ENCODE measurements at places on chromosomes 11 and 22.

DNA sequence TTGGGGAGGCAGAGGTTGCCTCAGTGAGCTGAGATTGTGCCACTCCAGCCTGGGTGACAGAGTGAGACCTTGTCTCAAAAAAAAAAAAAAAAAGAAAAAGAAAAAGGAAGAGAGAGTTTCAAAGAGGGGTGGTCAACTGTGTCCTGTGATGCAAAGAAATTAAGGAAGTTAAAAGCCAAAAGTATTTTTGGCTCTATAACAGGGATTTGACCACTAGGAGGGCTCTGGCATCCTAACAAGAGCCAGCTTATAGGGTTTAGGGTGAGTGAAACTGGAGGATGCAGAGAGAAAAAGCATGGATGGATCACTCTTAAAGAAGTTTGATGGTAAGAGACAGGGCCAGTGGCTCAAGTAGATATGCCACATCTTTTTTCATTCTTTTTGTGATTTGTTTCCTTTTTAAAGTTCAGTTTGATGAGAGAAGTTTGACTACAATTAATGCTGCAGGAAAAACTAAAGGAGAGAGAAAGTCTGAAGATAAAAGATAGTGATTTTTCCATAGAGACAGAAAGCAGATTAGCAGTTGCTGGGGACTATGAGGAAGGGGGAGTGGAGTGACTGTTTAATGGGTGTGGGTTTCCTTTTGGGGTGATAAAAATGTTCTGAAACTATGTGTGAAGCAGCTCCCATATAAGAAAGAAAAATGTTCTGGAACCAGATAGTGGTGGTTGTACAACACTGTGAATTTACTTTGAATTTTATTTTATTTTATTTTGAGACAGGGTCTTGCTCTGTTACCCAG, 11.1 kb upstream of the MICAL2 start:
- no peak overlapping the region for H3K27ac ChIP-seq
- H3K4me3 ChIP-seq: no peak overlapping the region
- peaks cover 2% of the 10 kb centered on the region for H3K27me3 ChIP-seq
- no peak for DNase-seq
- no peaks in the 10 kb centered on the region for H3K36me3 ChIP-seq

- peaks cover 11% of the 10 kb centered on the region for H3K4me1 ChIP-seq
- no peak for DNase-seq
- H3K27ac ChIP-seq: no peak overlapping the region
- no peaks in the 10 kb centered on the region for H3K36me3 ChIP-seq
- H3K4me3 ChIP-seq: no peak overlapping the region
- H3K27me3 ChIP-seq: peaks cover 3% of the 10 kb centered on the region
These were observed 37.5 kb upstream of the LYVE1 start for GRCh38 chr11:10605941-10606381.

GRCh38 chr11:2089536-2090165, 49.5 kb downstream of the IGF2 start:
- no peaks in the 10 kb centered on the region for H3K36me3 ChIP-seq
- DNase-seq: no peak
- no peaks in the 10 kb centered on the region for H3K4me1 ChIP-seq
- no peak overlapping the region for H3K4me3 ChIP-seq

- H3K4me3 ChIP-seq: no peak overlapping the region
- H3K4me1 ChIP-seq: peaks cover 9% of the 10 kb centered on the region
- no peaks in the 10 kb centered on the region for H3K36me3 ChIP-seq
- H3K27me3 ChIP-seq: no peaks in the 10 kb centered on the region
- DNase-seq: no peak
- H3K27ac ChIP-seq: no peak overlapping the region
These were observed 2.5 kb upstream of the EED start for GRCh38 chr11:86241956-86242535.

DNA sequence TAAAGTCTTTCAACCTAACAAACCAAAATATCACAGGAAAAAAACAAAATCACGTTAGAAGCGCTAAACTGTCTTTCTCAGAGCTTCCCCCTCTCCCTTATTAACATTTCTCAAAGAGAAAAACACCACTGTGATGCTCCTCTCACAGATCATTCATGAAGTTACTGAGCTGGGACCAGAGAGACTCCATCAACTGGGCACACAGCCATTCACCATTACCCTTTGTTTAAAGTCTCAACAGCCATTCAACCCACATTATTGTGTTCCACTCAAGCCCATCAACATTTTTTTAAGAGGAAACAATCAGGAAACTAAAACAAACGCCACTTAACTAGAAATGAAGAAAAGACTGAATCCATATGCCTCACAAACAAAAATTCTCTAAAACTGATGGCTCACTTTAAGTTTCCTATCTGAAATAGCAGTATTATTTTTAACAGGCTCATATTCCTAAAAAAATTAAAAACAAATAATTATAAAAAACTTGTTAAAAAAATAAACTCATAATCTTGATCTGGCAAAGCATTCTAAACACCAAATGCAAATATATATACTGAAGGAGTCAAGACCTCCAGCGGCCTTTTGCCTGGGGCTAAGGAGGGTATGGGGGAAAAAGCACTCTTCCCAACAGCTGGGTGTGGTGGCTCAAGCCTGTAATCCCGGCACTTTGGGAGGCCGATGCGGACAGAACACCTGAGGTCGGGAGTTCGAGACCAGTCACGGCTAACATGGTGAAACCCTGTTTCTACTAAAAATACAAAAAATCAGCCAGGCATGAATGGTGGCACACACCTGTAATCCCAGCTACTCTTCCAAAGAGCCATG, 14.0 kb downstream of the CELF1 start:
- no peak overlapping the region for H3K4me3 ChIP-seq
- H3K36me3 ChIP-seq: peaks cover 2% of the 10 kb centered on the region
- no peaks in the 10 kb centered on the region for H3K27me3 ChIP-seq
- no peak for DNase-seq
- no peak overlapping the region for H3K27ac ChIP-seq
- H3K4me1 ChIP-seq: peaks cover 8% of the 10 kb centered on the region

DNA sequence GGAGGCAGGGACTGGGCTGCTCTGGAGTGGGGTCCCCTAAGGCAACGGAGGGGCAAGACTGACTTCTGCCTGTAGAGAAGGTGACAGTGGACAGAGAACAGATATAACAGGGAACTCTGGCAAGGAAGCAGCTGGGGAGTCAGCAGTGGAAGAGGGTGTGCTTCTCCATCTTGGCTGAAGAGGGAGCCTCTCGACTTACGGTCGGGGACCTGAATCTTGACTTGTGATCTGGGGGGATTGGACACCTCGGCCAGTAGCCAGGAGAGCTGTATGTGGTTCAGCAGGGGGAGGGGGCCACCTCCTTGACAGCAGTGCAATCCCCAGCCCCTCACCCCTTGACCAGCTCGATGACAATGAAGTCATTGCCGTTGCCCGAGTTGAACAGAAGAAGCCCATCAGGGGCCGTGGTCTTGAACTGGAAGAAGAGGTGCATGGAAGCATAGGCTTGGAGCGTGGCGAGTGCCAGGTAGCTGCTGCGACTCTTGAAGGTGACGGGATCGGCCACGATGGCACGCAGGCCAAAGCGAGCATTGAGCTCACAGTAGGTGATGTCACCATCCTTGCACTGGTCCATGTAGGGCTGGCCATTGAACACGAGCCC, 60.0 kb downstream of the SLC22A12 start:
- H3K27me3 ChIP-seq: peaks cover 2% of the 10 kb centered on the region
- no peak overlapping the region for H3K4me3 ChIP-seq
- no peaks in the 10 kb centered on the region for H3K36me3 ChIP-seq

GRCh38 chr22:45537734-45538181, 35.1 kb downstream of the FBLN1 start:
- H3K36me3 ChIP-seq: no peaks in the 10 kb centered on the region
- no peak overlapping the region for H3K4me3 ChIP-seq
- H3K27ac ChIP-seq: no peak overlapping the region
- no peak for DNase-seq
- no peaks in the 10 kb centered on the region for H3K27me3 ChIP-seq

- no peak overlapping the region for H3K4me3 ChIP-seq
- H3K27ac ChIP-seq: no peak overlapping the region
- H3K27me3 ChIP-seq: no peaks in the 10 kb centered on the region
- no peaks in the 10 kb centered on the region for H3K36me3 ChIP-seq
- no peaks in the 10 kb centered on the region for H3K4me1 ChIP-seq
- DNase-seq: no peak
These were observed 10.3 kb upstream of the OMP start for GRCh38 chr11:77092382-77092781.

GRCh38 chr22:23183061-23183698, 2.9 kb downstream of the BCR start:
- H3K36me3 ChIP-seq: no peaks in the 10 kb centered on the region
- no peaks in the 10 kb centered on the region for H3K27me3 ChIP-seq
- H3K27ac ChIP-seq: peak overlapping the region; percentile 50
- peaks cover 44% of the 10 kb centered on the region for H3K4me1 ChIP-seq

GRCh38 chr11:123494195-123495050, 64.4 kb downstream of the GRAMD1B start:
- DNase-seq: no peak
- no peaks in the 10 kb centered on the region for H3K4me1 ChIP-seq
- no peaks in the 10 kb centered on the region for H3K27me3 ChIP-seq
- no peaks in the 10 kb centered on the region for H3K36me3 ChIP-seq

DNA sequence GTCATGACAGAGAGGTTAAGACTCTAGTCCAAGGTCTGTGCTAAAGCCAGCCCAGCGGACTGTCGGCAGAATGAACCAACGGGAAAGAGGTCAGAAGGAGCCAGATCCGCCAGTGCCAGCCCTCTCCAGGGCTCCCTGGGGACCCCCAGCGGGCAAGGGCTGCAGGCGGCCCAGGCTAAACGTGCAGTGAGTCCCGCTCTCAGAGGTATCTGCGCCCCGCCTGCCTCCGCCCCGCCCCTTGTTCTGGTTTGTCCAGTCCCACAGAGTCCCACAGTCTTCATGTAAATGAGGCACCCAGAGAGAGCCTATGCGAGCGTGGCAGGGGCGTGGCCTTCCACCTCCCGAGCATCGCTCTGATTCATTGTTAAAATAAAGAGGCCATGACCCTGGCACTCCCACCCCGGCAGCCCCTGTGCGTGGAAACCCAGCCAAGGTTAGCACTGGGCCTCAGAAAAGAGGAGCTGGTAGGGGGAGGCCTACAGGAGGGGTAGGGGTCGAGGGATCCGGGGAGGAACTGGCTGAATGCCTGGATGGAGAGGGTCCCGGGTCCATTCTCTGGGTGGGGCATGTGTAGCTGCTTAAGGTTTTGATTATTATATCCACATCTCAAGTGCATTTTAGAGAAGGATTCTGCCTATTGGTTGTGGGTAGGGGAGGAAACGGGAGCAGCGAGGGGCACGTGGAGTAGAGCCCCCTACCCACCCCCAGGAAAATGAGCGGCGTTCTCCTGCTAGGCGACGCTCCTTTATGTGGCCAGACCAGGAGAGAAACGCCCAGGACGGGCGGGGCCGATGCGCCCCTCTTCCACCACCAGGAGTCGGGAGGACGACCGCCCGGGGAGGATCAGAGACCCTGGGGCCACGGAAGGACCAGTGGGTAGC, at the start of gene TRIOBP:
Gene TRIOBP (plus strand): TSS at position 392 of the 881 bp plus-strand sequence. CDS start 4,318 bp downstream, outside the sequence.
- H3K4me1 ChIP-seq: no peaks in the 10 kb centered on the region
- no peak within 1 kb of the TSS for H3K4me3 ChIP-seq

GRCh38 chr11:46352063-46352841, 5.0 kb downstream of the DGKZ start:
- no peaks in the 10 kb centered on the region for H3K27me3 ChIP-seq
- H3K27ac ChIP-seq: no peak overlapping the region
- H3K4me3 ChIP-seq: no peak overlapping the region
- DNase-seq: no peak
- H3K4me1 ChIP-seq: peaks cover 30% of the 10 kb centered on the region

DNA sequence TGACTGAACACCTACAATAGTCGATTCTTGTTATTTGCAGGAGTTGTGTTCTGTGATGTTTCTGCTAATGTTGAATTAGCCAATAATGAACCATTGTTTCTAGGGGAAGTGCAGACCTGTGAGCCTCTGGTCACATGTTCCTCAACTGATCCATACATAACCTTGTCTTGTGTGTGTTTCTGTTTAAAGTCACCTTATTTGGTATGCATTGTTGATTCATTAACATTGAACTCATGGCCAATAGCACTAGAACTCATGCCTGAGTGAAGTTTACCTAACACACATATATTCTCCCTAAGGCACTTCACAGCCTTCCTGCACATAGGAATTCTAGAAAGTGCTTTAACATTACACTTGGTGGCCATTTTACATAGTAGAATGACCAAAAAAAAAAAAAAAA, 271.8 kb upstream of the PLET1 start:
- H3K36me3 ChIP-seq: no peaks in the 10 kb centered on the region
- peaks cover 4% of the 10 kb centered on the region for H3K27me3 ChIP-seq
- DNase-seq: no peak

GRCh38 chr11:59413646-59414045, 12.6 kb downstream of the OR5A2 start:
- no peak for DNase-seq
- no peaks in the 10 kb centered on the region for H3K36me3 ChIP-seq
- no peak overlapping the region for H3K27ac ChIP-seq
- no peaks in the 10 kb centered on the region for H3K27me3 ChIP-seq
- H3K4me3 ChIP-seq: no peak overlapping the region

- H3K4me1 ChIP-seq: peaks cover 4% of the 10 kb centered on the region
- no peak for DNase-seq
- H3K4me3 ChIP-seq: no peak overlapping the region
- no peaks in the 10 kb centered on the region for H3K36me3 ChIP-seq
- H3K27ac ChIP-seq: no peak overlapping the region
These were observed 86.5 kb upstream of the PPARA start for GRCh38 chr22:46063846-46064227.

DNA sequence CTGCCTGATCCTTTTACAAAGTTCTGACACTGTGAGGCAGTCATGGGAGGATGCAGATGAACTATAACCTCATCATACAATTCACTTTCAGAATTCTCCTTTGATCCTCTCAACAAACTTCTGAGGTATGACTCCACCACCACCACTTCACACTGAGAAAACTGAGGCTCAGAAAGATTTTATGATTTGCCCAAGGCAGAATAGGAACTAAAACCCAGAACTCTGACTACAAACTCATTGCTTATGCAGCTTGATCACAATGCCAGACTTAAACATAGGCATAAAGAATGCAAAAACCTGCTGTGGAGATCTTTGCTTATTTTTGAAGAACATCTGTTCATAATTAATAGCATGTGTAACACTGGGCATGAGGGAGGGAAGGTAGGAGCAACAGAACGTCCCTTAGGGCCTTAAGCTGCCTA, 20.4 kb downstream of the FAM168A start:
- peaks cover 2% of the 10 kb centered on the region for H3K36me3 ChIP-seq
- no peaks in the 10 kb centered on the region for H3K27me3 ChIP-seq
- H3K27ac ChIP-seq: peak overlapping the region; percentile 54
- H3K4me1 ChIP-seq: peaks cover 20% of the 10 kb centered on the region
- peak; percentile 39 for DNase-seq

DNA sequence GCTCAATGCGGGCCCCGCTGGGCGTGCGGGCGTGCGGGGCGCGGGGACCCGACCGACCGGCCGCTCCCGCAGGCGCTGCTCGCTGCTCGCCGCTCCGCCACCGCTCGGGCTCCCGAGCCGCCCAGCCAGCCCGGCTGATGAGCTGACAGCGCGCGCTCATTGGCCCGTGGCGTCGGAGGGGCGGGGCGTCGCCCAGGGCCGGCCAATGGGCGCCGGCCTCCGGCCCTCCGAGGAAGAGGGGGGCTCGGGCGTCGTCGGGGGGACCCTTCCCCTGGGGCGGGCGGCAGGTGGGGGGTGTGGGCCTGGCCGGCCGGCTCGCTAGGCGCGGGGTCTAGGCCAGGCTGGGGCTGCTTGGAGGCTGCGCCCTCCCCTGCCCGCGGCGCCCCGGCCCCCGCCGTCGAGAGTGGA, at the start of gene SCUBE1:
Gene SCUBE1 (minus strand): TSS at position 111 of the 408 bp plus-strand sequence. CDS start 111 bp downstream, outside the sequence.
- no peaks in the 10 kb centered on the region for H3K36me3 ChIP-seq
- H3K4me3 ChIP-seq: no peak within 1 kb of the TSS
- no peak within 1 kb of the TSS for H3K27ac ChIP-seq
